ENCODE measurements at places on chromosomes 6 and 20.
A peak's percentile ranks its signal among the peaks of the same experiment; 100 is the strongest.

GRCh38 chr6:25166955-25167748 lies 112.0 kb upstream of the CARMIL1 start:
- no peak for DNase-seq

DNA sequence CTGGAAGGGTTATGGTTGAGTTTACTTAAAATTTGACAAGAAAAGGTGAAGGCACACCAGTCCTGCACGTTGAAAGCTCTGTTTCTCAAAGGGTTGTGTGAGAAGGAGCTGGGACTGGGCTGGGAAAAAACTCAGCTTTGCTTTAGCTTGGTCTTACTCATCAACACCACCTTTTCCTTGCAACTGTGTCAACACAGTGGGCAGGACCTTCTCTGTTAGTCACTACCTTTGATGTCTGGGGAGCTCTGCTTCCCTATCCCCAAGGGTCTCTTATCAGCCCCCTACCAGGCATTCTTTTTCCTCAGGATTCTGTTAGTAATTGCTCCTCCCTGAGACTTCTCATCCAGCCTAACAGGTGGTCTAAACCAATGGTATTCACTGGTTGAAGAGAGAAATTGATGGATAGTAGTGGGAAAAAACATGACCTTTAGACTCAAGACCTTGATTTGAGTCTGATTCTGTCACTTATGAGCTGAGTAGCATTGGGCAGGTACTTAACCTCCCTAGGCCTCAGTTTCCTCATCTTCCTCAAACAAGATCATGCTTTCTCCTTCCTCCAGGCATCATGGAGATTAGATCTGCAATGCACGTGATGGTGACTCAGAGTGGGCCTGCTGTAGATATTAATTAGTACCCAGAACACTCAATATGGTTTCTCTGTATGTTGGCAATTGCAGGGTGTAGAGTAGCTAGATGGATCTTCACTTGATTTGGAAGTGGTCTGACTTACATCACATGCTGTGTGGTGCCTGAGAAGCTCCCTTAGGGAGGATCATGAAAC lies 17.2 kb upstream of the FOXA2 start:
- no peak for DNase-seq

- DNase-seq = no peak
These were observed 31.2 kb downstream of the ADRM1 start for GRCh38 chr20:62333820-62334595.

- DNase-seq = peak; percentile 91
These were observed at the start of gene ACTL10 for GRCh38 chr20:33666293-33667244. ACTL10 (plus strand) TSS chr20:33666943; CDS start chr20:33667498, 555 bp downstream.

DNA sequence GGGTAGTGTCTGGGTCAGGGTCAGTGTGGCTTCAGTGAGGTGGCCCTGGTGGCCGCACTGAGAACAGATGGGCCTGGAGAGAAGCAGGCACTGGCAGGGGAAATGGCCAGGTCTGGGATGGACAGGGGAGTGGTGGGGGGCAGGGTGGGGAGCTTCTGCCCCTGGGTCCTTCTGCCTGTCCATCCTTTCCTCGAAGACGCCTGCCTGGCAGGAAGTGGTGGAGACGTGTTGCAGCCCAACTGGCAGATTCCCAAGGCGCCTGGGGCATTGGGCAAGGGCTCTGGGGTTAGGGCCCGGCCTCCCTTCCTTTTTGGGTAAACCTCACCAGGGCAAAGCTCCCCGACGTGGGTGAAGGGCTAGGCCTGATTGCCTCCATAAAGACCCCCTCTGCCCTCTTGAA lies 10.4 kb downstream of the SRC start:
- peak; percentile 50 for DNase-seq

DNA sequence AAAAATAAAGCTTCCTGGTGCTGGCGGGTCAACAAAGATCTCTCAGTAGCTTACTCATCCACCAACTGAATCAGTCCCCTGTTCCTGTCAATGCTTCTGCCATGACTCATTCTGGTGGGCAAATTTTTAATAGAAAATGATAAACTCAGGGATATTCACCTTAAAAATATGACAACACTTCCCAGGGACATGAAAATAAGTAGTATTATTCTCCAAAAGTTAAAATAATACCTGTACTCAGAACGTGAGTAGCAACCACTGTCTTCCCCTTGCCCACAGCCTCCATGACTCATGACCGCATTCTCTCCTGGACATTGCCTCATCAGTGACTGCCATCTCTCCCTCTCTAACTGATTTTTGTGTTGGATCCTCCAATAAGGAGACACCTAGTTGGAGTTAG lies 552.3 kb downstream of the KIF16B start:
- no peak for DNase-seq

GRCh38 chr20:57709823-57710799 lies at the start of gene PMEPA1:
PMEPA1 (minus strand) TSS chr20:57710015; CDS start chr20:57709582, 433 bp downstream.
- peak; percentile 94 for DNase-seq

DNA sequence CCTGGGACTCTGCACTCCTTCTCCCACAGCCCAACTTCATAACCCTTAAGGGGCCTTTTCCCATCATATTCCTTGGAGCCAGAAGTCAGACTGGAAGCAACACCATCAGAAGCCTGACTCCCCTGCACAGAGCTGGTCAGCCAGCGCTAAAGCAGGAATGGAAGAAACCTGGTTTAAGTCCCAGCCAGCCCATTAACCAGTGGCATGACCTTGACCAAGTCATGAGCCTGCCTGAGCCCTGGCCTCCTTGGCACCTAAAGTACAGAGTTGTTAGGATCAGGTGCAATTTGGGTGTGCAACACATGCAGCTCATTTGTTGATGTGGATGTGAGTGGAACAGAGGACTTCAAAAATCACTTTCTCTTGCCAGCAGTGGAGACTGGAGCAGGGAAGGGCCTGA lies 20.8 kb downstream of the FOXP4 start:
- no peak for DNase-seq

GRCh38 chr6:134764741-134765140 lies 185.2 kb downstream of the ALDH8A1 start:
- DNase-seq = no peak
